ENCODE measurements at places on chromosomes 2 and 18.
A peak's percentile ranks its signal among the peaks of the same experiment; 100 is the strongest.

- DNase-seq, result no peak
These were observed 55.8 kb downstream of the ICA1L start for GRCh38 chr2:202815548-202816360.

DNA sequence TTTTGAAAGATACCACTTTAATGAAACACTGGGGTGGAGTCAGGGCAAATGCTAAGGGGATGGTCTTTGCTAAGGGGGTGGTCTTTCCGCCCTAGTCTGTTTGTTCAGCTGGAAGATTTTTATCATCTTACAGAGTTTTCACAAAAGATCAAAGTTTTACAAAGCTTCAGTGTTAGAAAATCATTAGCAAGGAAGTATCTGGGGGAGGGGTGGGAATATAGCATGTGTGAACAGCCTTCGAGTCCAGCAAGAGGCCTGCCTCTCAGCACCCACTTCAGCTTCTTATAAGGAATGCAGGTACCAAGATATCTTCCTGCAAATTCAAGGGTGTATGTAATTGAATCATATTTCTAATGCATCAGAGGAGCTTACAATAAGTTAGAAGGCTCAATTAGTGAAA is 112.9 kb downstream of the RAPGEF4 start:
- no peak for DNase-seq

DNA sequence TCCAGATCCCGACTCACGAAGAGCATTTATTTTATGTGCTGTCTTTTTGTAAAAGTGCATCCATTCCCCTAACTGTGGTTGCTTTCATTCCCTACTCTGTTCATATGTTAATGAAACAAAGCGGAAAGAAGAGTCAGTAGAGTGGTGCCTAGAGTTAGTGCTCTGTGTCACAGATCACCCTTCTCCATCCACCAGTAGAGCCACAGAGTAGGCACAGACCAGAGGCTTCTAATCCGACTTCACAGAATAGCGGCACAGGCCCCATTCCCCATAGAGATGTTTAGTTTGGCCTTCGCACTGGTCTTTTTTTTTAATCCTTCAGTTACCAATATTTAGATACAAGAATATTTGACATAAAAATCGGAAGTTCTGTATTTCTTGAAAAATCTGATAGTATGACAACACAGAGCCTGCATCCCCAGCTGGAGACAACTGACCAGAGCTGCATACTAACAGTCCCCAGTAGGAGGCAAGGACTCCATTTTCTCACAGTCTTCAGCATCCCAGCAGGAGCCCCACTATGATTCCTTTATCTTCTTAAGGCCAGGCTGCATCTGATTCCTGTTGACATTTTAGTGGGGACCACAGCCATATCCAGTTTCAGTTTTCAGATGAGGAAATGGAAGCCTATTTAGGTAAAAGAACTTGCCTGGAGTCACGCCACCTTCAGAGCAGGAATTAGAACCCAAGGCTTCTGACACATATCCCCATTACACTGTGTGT is 7.0 kb downstream of the G6PC2 start:
- no peak for DNase-seq

- no peak for DNase-seq
These were observed 38.9 kb downstream of the DNMT3A start for GRCh38 chr2:25302758-25303375.

DNA sequence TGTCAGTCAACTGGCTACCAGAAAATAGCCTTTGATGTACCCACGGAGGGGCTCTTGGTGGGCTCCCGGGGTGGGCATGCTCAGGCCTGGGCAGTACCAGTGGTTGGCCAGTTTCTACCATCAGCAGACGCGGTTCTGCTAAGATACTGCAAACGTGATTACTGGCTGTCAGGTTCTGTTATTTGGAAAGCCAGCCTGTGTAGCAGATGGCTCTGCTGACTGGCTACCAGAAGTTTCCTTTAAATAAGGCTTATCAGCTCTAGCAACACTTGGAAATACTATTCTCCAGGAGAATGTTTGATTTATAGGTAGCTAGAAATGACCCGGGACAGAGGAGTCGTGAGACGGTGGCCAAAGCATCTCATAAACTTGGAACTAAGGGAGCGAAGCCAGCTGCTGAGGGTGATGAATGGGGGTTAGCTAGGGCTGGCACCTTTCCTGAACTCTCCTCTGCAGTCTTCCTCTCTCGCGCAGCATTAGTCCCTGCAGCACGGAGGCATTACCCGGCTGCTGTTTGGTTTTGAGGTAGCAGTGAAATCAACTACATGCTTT is 171.9 kb downstream of the AGAP1 start:
- no peak for DNase-seq

DNA sequence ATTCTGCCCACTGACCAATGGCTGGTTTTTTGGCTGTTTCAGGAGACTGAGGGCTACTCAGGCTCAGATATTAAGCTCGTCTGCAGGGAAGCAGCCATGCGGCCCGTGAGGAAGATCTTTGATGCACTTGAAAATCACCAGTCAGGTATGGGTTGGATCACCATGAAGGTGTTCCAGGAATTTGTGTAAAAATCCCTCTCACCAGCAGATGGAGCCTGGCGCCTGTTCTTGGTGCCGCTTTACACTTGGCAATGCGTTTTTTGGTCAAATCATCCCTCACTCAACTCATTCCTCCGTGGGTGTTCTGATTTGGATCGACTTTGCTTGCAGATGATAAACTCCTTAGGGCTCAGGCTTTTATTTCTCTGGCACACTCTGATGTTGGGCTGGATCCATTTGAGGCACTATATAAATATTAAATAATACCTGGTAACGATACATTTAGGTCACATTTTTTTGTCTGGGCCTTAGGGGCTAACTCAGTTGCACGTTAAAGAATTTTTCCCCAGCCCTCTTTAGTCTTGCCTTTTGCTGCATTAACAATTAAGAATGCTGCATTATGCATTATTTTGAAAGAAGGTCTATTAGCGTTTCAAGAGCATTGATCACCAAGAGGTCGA is 50.0 kb downstream of the HDHD2 start:
- peak; percentile 47 for DNase-seq

DNA sequence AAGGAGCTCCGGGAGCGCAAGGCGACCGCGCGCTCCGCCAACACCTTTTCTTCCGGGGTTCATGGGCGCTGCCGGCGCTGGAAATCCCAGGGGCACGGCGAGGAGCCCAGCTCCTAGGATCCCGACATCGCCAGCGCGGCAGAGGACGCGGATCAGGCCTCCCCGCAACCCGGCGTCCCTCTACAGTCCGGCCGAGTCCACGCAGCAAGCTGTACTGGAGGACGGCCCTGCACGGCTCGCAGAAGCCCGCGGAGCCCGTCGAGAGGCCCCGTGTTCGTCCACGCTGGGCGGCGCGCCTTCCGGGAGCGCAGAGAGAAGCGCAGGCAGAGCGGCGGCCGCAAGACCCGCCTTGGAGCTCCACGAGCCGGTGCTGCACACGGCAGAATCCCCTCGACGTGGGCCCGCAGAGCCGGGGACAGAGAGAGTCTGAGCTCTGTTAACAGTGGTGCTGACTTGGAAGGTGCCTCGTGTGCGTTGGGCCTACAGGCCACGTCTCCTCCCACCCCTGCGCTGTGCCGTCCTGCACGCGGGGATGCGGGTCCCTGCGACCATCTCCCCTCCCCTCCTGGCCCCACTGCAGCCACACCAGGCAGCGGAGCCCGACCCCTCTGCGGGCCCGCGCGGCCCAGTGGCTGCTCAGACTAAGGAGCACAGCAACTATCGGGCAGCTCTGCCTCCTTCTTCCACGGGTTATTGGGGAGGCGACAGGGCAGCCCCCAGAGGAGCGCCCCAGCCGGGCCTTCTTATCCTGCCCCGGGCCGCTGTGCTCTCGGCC is 28.1 kb upstream of the PTPN2 start:
- no peak for DNase-seq

DNA sequence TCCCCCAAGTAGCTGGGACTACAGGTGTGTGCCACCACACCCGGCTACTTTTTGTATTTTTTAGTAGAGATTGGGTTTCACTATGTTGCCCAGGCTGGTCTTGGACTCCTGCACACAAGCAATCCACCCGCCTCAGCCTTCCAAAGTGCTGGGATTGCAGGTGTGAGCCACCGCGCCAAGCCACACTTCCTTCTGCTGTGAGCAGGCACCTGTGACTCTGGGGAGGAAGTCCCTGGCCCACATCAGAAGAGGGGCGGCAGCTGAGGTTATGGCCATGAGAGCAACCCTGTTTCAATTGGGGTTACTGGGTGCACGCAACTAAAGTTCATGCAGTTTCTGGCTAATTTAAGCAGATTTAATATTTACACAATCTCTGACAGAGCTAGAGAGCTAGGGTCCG is 91.0 kb downstream of the PLB1 start:
- DNase-seq, result no peak

- DNase-seq, result no peak
These were observed 3.4 kb downstream of the COLEC11 start for GRCh38 chr2:3598197-3598910.

DNA sequence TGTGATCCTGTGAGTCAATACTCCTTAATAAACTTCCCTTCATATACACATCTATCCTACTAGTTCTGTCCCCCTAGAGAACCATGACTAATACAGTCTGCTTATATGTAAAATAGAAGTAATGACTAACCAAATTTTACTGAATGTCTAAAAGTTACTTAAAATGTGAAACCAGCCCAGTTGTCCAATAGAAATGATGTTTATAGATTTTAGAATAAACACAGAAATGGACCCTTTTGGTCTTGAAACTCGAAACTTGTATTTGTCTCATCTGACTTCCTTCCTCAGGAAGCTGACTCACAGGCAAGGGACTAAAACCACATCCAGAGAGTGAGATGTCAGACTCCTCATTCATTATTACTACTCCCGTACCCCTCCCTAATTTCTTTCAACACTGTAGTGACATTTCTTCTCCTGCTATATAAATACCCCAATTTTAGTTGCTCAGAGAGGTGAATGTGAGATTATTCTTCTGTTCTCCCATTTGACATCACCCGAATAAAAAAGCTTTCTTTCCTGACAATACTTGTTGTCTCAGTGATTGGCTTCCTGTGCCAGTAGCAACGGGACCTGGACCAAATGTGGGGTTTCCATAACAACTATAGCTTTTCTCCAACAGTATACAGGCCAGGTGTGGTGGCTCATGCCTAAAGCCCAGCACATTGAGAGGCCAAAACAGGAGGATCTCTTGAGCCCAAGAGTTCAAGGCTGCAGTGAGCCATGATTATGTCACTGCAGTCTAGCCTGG is 486.0 kb downstream of the ERBB4 start:
- no peak for DNase-seq

GRCh38 chr2:212904646-212905045 is 246.8 kb downstream of the IKZF2 start:
- DNase-seq, result no peak

- DNase-seq, result no peak
These were observed 27.8 kb upstream of the SERTAD2 start for GRCh38 chr2:64681479-64681967.

DNA sequence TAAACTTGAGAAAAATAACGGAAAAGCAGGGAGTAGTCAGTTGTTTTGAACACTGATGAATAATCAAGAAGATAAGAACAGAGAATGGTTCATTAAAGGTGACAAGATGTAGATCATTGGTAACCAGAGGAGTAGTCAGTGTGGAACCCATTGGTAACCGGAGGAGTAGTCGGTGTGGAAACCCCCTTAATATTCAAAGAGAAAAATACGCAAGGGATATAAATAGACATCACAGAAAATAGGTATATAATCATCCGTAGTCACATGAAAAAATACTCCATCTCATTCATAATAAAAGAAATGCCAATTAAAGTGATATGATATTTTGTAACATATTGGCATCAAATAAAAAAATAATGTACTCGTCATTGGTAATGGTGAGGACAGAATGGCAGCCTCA is 70.6 kb upstream of the EPAS1 start:
- DNase-seq, result no peak

- DNase-seq, result no peak
These were observed 836.1 kb upstream of the ZEB2 start for GRCh38 chr2:145356056-145356455.

DNA sequence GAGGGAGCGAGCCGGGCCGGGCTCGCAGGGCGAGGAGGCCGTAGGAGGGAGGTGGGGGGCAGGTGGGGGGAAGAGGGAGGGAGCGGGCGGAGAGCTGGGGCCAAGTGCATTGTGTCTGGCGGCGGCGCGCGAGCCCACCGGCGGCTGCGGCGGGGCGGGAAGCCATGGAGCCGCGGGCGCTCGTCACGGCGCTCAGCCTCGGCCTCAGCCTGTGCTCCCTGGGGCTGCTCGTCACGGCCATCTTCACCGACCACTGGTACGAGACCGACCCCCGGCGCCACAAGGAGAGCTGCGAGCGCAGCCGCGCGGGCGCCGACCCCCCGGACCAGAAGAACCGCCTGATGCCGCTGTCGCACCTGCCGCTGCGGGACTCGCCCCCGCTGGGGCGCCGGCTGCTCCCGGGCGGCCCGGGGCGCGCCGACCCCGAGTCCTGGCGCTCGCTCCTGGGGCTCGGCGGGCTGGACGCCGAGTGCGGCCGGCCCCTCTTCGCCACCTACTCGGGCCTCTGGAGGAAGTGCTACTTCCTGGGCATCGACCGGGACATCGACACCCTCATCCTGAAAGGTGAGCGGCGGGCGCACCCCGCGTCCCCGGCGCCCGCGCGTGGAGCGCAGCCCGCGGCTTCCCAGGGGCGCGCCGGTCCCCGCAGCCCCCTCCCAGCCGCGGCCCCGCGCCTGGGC is at the start of gene TMEM178A:
TSS of gene TMEM178A (plus strand) at position 107 of the 680 bp plus-strand sequence. CDS start at position 165, 58 bp downstream.
- peak; percentile 30 for DNase-seq

GRCh38 chr2:181907057-181907456 is 15.5 kb downstream of the ITPRID2 start:
- DNase-seq, result no peak

GRCh38 chr18:2412996-2413751 is 158.1 kb downstream of the METTL4 start:
- DNase-seq, result no peak

GRCh38 chr2:6203291-6203959 is 511.2 kb downstream of the SOX11 start:
- DNase-seq, result no peak

GRCh38 chr2:170828533-170828916 is 11.8 kb downstream of the GAD1 start:
- DNase-seq, result no peak

- DNase-seq, result no peak
These were observed 119.0 kb upstream of the SLC38A11 start for GRCh38 chr2:165074323-165074722.

- DNase-seq, result no peak
These were observed 91.0 kb downstream of the CTIF start for GRCh38 chr18:48629730-48630324.

DNA sequence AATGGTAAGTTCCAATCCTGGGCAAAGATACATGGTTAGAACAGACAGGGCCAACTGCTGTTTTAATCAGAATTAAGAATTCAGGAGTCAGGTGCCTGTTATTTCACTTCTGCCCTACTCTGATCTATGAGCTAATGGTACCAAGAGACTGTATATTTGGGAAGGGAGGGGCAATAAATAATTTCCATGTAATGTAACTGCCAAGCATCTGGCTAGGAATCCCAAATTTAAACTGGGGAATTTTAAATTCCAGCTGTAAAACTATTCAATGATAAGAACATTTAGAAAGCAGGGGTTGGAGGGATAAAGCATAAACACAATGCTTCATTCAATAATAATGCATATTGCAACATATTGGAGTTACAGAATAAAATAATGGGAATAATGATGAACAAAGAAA is 49.7 kb downstream of the SCN7A start:
- no peak for DNase-seq

All from GM10248 (cell line).